Amniotic epithelial cell (primary cell): ENCODE measurements at places on chromosomes 7 and 10.

DNA sequence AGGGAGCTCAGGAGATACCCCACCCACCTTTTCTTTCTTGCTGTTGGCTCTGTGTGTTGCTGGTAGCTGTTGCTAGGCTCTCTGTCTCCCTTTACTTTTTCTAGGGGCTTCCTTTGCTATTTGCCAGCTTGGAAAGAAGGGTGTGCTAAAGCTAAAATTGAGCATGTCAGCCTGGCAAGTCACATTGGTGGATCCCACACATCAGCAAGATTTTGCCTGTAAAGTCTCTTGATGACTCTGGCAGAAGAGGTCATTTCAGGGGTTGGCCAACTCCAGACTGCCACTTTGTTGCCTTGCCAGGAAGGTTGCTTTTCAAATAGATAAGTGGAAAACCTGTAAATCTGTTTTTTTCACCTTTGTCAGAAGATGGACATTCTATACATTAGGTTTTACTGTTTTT lies 9.9 kb downstream of the CCNY start:
- DNase-seq, result no peak

- no peak for DNase-seq
These were observed 50.7 kb upstream of the NRF1 start for GRCh38 chr7:129560831-129561230.

- no peak for DNase-seq
These were observed 191.6 kb downstream of the LSM5 start for GRCh38 chr7:32298408-32299132.

DNA sequence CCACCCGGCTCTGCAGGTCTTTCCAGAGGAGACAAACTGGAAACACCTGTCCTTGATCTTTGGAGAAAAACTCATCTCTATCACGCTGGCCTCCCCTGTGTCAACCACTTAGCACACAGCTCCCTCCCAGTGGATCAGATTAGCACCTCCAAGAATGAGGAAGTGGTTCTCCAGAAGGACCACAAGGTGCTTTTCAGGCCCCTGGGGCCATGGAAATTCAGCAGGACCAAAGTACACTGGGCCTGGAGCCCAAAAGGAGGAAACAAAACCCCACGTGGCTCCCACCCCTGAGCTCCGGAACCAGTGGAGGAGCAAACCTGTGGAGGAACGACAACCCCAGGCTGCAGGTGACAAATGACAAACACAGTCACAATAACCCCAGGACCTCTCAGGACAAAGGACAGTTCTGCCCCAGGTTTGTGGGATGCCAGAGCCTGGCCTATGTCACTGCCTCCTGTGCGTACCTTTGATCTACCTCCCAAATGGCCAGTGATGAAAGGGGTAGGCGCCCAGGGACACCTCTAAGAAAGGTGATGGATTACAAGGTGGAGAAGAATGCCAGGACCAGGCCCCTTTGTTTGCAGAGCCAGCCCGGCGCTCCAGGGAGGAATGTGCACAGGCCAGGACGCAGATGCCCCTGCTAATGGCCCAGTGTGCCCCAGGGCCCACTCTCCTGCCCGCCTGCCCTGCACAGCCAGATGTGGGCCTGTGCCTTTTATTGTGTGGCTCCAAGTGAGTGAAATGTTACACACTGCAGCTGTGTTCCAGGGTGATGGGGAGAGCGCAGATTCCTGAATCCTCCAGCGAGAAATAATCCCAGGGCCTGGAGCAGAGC lies 5.7 kb downstream of the TNS3 start:
- DNase-seq, result peak; percentile 62

- peak; percentile 96 for DNase-seq
These were observed 114.5 kb downstream of the HIP1 start for GRCh38 chr7:75624134-75624832.

- DNase-seq, result peak; percentile 49
These were observed 116.3 kb upstream of the BTBD16 start for GRCh38 chr10:122154545-122155366.

DNA sequence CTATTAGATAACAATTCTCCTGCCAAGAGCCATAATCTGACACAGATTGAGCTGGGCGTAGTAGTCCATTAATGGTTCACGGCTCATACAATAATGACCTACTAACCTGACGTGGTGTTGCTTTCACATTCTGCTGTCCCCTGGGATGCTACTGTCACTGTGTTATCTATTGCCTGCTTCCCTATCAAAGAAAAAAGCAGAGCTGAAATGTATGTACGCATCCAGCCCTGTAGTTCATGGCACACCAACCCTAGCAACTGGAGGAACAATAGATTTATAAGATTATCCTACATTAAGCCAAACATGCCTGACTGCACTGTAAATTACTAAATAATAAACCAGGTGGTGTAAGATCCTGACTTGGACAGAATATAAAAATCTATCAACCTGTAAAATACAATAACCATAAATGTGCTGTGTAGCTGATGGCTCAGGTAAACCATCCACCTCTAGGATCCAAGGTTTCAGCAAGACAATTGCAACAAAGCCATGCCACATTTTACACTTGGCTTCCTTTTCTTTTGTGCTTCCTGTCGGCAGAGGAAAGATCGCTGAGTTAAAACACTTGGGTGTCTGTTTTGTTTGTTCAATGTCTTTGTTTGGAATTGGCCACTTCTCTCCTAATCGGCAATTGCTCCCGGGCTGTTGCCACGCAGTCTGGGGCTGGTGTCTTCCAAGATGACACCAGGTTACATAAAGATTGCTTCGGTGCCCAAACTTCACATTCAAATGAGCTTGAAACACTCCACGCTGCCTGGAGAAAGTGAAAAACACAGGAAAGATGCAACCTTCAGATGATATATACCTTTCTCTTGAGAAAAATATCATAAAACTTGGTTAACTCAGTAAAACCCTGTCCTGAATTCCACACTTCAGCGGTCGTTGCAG lies 143.9 kb upstream of the MGMT start:
- no peak for DNase-seq

DNA sequence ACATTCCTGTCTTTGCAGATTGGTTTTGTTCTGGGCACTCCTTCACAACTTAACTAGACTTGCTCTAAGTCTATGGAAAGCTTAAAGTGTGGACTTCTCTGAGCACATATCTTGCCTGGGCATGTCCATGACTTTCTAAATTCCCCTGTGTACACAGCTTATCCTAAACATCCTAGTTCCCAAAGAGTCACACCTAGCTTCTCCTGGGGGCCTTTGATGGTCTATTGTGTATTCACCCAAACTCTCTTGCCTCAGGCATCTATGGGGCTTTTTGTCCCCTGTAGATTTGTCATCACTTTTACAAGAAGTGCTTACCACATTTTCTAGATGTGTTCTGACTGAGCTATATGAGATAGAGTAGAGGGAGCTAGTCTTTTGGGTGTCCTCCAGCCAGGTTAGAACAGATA lies 12.2 kb upstream of the ZNF488 start:
- no peak for DNase-seq

DNA sequence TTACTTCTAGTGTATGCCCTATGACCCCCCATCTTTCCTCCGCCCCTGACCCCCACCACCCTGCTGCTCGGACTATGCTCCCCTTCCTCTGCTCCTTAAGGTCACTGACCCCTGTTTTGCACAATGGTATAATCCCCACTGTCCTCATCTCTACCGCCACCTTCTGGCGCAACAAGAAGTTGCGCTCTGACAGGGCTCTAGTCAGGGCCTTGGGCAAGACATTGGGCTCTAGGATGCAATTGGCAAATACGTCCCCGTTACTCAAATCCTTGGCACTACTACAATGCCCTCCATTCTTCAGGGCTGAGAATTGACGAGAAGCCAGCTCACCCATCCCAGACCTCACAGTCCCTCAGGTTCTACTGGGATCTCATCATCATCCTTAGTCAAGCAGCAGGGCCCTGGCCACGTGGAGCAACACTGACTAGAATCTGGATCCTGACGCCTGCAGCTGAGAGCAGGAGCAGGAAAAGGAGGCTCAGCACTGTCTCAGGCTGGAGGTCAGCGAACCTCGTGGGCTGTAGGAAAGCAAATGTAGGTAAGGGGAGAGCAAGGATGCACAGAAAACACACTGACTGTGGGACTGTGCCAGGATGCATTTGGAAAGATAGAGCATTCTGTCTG lies 10.6 kb downstream of the LRIT2 start:
- DNase-seq, result no peak

DNA sequence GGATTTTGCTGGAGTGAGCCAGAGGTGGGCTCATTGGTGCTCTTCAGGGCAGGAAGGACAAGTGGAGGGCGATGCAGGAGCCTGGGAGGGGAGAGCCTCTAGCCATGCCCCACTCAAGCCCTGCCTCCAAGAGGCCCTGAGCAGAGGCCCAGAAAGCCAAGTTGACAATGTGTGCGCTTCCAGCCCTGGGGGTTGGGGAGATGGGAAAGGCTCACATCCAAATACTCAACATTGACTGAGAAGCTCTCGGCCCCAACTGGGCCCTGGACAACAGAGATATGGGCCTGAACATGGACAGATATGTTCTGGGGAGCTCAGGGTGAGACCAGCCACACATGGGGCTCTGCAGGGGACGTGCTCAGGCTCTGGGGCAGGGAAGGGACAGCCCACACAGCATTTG lies 39.0 kb downstream of the FRMPD2 start:
- no peak for DNase-seq

GRCh38 chr10:75740541-75740940 lies 309.1 kb downstream of the LRMDA start:
- DNase-seq, result no peak

GRCh38 chr7:113100121-113100603 lies 13.5 kb upstream of the GPR85 start:
- DNase-seq, result peak; percentile 94

GRCh38 chr10:34624323-34625153 lies 190.6 kb downstream of the PARD3 start:
- DNase-seq, result no peak

DNA sequence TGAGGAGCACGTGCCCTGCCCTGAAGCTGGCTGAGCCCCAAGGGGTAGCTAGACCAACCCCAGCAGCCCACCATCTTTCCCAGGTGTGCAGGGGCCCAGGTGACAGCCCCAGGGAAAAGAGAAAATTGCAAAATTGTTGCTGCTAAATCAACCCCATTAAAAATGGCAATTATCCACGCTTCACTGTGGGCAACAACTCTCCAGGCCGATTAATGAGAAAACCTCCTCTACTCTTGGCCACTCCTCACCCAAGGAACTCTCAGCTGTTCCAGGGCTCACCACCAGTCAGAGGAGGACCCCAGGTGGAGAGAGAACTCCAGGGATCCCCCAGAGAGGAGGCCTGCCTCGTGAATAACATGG lies 516.1 kb upstream of the MGMT start:
- DNase-seq, result no peak

GRCh38 chr7:116626886-116627285 lies 45.1 kb upstream of the MET start:
- DNase-seq, result no peak

DNA sequence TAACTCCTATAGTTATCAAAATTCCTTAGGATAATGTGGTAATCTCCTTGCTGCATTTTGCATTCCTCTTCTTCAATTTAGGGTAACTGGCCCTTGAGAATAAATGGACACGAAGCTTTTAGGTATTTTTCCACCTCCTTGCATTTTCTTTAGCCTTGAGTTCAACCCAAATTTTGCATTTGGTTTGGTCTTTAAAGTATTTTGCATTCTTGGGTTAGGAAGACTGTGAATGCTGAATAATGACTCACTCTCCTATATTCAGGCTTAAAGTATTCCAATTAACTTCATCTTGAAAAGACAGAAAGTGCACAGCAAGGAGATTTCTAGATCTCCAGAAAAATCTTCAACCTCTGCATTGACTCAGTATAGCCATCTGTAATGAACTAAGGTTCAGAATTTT lies 47.3 kb downstream of the TFPI2 start:
- no peak for DNase-seq

GRCh38 chr7:10355816-10356215 lies 617.9 kb upstream of the PHF14 start:
- no peak for DNase-seq

DNA sequence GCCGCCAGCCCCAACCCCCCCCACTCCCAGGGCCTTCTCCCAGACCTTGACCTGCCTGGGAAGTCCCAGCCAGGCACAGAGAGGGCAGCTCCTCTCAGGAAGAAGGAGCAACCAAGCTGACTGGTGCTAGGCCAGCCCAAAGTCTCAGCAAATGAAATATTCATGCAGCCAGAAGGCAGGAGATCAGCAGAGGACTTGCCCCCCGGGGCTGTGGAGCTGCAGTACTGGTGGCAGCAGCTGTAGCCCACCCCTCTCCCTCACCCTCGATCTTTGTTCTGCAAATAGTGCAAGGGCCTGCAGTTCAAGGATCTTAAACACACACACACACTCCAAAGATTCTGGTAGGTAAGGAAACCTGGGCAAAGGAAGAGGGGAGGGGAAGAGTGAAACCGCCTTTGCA lies 3.5 kb upstream of the SRRM3 start:
- no peak for DNase-seq

DNA sequence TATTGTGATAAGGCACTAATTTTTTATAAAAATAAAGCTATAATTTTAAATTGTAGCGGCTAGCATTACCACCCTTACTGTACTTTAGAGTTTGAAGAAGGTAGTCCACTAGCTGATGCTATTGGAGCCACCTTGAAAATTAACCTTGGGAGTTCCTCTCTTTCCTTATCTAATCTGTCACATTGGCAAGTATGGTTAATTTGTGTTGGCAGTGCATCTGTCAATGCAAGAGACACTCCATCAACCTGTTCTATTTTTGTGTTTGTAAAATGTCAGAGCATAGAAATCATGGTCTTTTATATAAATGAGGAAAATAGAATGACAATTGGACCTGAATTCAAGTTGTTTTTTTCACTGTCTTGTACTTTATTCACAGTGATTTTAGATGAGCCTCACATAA lies 20.5 kb downstream of the GLCCI1 start:
- DNase-seq, result no peak

GRCh38 chr10:60573336-60573735 lies 183.7 kb upstream of the ANK3 start:
- DNase-seq, result no peak

GRCh38 chr10:72097448-72098300 lies 9.3 kb upstream of the SPOCK2 start:
- DNase-seq, result peak; percentile 97
